ENCODE measurements at places on chromosomes 12 and 14.

DNA sequence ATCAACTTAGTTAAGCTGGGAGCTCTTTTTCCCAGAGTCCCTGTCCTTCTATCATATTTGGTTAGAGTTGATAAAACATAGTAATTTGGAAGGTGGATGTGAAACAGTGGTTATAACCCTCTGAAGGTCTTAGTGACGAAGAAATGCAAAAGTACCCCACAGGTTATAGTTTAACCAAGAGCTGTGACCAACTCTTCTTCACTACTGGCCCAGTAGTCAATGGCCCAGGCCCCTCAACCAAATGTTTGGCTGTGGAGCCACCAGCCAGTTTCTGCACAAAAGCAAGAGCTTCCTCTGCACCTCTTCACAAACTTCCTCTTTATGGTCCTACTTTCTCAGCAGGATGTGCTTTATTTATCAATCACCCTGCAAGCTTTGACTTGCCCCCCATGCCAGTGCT lies 132.6 kb downstream of the BMP4 start:
- DNase-seq = no peak

DNA sequence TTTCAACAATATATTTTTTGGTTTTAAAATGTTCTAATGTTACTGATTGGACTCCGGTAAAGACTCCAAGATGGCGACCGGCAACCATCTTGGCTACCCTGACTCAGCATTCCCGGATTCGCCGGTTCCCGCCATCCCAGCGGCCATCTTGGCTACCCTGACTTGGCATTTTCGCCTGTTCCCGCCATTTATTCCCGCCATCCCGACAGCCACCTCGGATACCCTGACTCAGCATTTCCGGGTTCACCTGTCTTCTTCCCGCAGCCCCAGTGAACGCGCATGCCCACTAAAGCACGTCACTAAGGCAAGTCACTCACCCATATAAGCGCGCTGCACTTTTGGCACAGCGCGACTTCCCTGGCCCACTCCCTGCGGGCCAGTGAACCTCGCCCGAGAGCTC lies 9.0 kb upstream of the LRFN5 start:
- DNase-seq = no peak

- DNase-seq = no peak
Measured at GRCh38 chr12:50824914-50825313, 17.8 kb upstream of the TMPRSS12 start.

DNA sequence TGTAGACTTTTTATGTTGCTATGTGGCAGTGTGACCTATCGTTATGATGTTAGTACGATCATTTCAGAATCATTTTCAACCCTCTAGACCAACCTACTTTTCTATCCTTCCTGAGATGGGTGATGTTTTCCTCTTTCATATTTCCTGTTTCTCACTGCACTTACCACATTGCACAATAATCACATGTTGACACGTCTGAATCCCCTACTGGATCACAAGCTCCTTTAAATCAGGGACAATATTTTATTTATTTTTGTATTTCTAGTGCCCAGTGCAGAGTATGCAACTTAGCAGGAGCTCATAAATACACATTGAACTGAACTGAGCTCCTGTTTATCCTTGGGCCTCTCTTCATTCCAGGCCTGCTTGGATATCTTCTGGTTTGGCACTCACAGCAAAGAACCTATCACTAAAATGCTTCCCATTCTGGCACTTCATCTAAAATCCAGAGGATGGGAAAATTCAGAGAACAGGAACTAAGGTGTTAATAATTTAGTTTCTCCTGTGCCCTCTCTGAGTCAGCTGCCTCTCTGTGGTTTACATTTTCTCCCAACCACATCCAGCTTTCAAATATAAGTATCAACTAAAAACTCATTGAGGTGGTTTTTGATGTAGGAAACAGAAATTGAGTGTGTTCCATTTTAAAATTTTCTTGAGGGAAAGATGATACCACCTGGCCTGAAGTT lies 69.4 kb upstream of the DYRK2 start:
- no peak for DNase-seq

- no peak for DNase-seq
Measured at GRCh38 chr12:24544368-24544767, 404.5 kb downstream of the BCAT1 start.

- no peak for DNase-seq
Measured at GRCh38 chr14:104734991-104735779, 11.2 kb downstream of the ADSS1 start.

DNA sequence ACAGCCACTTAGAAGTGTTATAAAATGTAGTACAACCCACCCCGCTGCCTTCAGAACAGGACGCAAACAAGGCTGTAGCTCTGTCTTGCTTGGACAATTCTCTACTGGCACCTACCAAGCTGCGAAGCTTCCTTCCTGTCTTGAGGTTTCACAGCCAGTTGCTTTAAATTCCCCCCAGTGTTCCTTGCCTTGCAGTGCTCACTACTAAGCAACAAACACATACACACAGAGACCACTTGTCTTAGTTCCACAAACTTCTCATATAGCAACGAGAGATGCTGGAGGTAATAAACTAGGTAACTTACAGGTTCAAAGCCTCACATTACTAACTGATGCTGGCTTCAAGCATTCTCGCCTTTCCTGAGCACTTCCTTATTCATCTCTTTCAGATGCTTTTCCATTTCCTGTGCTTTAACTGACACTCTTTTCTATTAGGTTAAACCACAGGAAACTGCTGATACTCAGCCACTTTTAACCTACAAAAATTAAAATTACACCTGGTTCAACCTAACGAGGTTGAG lies 91.5 kb upstream of the PTGDR start:
- DNase-seq = no peak

GRCh38 chr14:31550589-31550988 lies 10.6 kb upstream of the NUBPL start:
- no peak for DNase-seq

DNA sequence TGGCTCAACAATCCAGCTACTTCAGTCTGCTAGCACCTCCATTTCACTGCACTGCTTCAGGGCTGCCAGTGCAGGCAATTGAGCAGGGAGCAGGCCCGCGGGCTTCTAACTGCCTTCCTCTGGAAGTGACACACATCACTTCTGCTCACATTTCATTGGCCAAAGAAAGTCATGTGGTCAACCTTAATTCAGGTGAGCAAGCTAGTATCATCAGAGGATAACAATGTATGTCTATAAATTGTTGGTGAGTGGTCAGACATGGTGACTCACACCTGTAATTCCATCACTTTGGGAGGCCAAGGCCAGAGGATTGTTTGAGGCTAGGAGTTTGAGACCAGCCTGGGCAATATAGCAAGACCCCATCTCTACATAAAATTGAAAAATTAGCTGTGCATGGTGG lies 22.3 kb upstream of the CHGA start:
- DNase-seq = no peak

GRCh38 chr12:25155022-25155576 lies 39.9 kb downstream of the DNAI7 start:
- peak; percentile 35 for DNase-seq

DNA sequence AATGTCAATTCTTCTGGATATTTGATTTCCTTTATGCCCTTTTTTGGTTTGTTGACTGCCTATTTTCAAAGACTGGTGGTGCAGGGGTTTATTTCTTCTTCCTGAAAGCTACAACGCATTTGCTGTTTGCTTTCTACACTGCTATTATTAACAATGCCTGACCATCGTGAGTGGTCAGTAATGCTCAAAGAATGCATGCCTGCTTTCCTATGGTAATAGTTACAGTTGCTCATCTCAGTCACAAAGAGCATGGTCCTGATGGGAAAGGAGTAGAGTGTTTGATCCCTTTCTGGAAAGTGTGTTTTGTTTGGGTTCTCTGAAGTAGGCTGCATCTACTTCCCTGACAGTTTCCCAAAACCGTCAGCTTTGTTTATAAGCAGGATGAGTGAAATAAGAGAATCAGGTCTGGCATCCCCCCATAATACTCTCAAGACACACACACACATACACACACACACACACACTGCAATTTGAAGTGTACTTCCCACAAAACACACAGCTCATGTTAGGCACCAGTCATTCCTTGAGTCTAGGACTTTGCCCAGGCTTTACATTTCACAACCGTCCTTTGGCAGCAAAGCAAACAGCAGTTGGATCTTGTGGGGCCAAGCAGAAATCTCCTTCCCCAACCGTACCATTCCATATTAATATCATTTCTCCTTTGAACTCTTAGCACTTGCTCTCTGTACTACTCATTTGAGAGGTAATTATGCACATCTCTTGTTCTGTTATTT lies 56.6 kb downstream of the SUDS3 start:
- DNase-seq = no peak

- no peak for DNase-seq
Measured at GRCh38 chr12:30807695-30808034, 52.9 kb upstream of the CAPRIN2 start.

- DNase-seq = no peak
Measured at GRCh38 chr14:48726080-48726642, 860.0 kb downstream of the RPS29 start.

Measured in fibroblast of skin of scalp (primary cell).